ENCODE measurements at places on chromosomes 6 and 20.

- no peak for DNase-seq
Observed at GRCh38 chr20:12056839-12057238, 139.1 kb downstream of the BTBD3 start.

- no peak for DNase-seq
Observed at GRCh38 chr6:44100088-44100550, 27.1 kb downstream of the MRPL14 start.

- peak; percentile 46 for DNase-seq
Observed at GRCh38 chr6:83055366-83055964, 10.2 kb downstream of the UBE3D start.

- no peak for DNase-seq
Observed at GRCh38 chr6:167795321-167795811, 31.3 kb upstream of the AFDN start.

DNA sequence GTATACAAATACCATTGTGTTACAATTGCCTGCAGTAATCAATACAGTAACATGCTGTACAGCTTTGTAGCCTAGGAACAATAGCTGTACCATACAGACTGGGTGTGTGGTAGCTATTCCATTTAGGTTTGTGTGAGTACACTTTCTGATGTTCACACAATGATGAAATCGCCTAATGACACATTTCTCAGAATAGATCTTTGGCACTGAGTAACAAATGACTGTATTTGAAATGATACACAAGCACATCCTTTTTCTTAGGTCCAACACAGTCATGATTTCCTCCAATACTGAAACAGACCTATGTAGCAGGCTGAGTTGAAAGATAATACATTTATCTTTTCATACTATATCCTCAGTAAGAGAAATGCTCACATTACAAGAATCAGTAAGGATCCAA, 13.9 kb downstream of the KHDRBS2 start:
- DNase-seq = no peak

DNA sequence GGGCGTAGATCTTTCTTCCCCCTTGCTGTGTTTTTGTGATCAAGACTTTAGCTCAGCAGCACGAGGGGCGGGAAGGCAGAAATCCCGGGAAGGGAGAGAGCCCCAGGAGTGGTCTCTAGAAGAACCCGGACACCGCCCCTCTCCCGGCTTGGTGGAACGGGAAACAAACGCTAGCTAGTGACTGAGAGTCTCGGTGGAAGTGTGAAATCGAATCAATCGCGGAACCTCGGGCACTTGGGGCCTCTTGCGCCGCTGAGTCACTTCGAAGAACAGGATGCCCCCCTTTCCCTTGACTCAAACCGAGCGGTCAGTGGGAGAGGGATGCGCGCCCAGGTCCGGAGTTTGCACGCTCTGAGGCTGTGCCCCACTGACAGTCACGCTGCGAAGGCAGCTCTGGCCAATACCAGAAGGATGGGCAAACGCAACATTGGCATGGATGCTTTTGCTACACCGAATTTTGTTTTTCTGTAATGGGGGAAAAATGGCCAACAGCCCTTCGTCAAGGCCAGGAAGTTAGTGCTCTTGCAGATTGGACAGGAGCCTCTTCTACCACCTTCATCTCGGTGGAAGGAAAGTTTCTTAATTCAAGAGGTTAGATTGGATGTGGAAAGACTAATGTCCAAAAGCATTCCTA, 1.6 kb upstream of the OLIG3 start:
- DNase-seq = no peak

DNA sequence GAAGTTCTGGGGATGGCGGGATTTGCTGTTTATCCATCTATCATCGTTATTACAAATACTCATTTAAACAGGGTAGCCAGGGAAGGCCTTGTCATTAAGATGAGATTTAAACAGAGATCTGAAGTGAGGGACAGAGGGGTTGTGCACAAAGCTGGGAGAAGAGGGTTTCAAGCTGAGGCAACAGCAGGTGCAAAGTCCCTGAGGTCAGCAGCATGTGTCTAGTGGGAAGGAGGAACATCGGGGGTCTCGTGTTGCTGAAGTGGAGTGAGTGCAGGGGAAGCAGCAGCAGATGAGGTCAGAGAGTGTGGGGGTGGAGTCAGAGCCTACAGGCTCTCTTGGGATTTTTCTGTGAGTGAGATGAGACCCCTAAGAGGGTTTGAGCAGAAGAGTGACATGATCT, 52.0 kb downstream of the CDH22 start:
- no peak for DNase-seq

DNA sequence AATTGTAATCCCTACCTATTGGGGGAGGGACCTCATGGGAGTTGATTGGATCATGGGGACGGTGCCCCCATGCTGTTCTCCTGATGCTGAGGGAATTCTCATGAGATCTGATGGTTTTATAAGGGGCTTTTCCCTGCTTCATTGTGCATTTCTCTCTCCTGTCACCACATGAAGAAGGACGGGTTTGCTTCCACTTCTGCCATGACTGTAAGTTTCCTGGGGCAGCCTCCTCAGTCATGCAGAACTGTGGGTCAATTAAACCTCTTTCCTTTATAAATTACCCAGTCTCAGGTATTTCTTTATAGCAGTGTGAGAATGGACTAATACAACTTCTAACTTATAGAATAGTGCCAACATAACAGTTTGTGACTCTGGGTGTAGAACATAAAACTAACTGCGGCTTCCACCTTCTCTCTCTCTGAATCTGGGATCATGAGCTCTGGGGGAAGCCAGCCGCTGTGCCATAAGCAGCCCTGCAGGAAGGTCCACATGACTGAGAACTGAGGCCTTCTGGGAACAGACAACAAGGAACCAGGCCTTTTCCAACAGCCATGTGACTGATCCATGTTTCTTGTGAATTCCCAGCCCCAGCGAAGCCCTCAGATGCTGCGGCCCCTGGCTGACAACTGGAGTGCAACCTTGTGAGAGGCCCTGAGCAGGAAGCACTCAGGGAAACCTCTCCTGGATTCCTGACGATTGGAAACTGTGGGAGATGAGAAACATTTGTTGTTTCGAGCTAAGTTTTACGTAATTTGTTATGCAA, 3.4 kb upstream of the HLA-A start:
- DNase-seq = no peak

DNA sequence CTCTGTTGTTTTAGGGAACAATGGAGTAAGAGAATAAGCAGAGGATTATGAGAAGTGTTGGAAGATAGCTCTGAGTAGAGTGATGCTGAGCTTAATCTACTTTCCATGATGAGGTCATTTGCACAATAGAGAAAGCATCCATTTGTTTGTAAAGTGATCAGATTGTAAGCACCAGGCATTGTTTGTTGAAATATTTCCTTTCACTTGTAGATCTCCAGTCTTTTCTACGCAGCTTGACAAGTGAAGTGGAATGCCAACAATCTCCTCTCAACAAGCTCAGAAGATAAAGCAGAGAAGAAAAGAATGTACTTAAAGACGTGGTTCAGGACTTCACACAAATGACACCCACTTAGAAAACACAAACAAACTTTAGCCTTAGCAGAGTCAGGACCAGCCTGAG, 80.1 kb upstream of the MARCKS start:
- no peak for DNase-seq

- no peak for DNase-seq
Observed at GRCh38 chr6:128064540-128064895, 163.7 kb upstream of the THEMIS start.

DNA sequence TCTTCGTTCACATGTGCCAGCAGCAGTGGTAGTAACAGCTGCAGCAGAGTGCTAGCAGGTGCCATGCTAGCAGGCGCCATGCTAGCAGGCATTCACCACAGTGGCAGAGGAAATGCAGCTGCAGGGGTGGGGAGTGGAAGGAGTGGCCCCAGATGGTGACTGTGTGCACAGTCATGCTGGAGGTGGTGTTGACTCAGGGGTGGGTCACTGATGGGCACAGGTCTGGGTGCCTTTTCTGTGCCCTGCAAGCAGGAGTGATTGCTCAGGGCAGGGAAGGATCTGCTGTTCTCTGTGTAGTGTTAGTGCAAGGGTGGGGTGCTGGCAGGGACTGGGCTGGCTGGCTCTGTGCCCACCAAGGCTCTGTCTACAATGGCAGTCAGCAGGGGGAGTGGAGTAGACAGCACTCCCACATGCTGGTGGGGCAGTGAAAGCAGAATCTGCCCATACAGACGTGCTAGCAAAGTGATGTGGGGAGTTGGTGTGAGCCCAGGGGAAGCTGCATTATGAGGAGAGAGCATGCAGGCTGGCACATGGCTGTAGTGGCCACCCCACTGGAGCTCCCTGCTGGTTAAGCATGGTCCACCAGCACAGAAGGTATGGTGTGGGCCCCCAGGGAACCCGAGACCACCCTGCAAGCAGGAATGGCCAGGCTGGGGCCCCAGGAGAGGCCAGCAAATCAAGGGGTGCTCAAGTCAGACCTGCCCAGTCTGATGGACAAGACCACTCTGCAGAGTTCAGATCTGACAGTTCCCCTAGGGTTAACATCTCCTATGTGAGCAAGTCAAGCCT, 11.4 kb upstream of the TSPYL4 start:
- no peak for DNase-seq

GRCh38 chr6:138196122-138196738, 22.1 kb downstream of the PBOV1 start:
- DNase-seq = no peak

GRCh38 chr6:2713473-2714110, 37.1 kb downstream of the MYLK4 start:
- no peak for DNase-seq

- no peak for DNase-seq
Observed at GRCh38 chr20:40640667-40641066, 48.4 kb downstream of the MAFB start.

DNA sequence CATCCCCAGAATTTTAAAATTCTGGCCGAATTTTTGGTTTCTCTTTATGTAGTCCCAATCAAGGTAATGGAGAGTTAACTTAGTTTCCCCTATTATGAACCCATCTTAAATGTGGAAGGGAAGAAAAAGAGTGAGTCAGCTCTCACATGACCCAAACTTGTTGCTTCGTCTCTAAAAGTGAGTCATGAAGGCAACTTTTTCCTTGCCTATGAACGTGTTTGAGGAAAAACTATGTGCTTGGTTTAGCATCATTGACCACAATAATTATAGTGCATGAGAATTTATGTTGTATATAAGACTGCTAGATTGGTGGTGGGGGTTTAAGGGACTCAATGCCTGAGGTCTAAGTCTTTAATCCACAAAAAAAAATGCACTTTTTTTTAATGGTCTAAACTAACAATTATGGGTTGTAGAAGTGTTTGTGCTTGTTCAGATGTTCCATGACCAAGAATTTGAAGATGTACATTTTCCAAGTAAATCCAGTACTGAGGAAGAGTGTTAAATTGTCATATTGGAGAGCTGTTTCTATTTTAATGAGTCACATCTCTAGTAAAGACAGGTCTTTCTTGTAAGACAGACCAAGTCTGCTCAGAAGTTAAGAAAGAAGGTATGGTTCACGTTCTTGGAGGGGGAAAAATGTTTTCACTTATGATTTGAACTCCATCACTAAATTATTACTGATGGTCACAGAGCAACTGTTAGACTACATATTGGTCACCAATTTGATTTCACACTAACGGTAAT, 409.9 kb upstream of the MARCKS start:
- DNase-seq = no peak

- DNase-seq = no peak
Observed at GRCh38 chr6:89050697-89051096, 29.9 kb upstream of the PNRC1 start.

GRCh38 chr20:8837396-8837795, 231.5 kb upstream of the PLCB4 start:
- DNase-seq = no peak

- peak; percentile 47 for DNase-seq
Observed at GRCh38 chr6:32190054-32190851, at the start of gene PBX2. TSS of gene PBX2 (minus strand) at chr6:32190202. CDS start at chr6:32189915, 287 bp downstream.

DNA sequence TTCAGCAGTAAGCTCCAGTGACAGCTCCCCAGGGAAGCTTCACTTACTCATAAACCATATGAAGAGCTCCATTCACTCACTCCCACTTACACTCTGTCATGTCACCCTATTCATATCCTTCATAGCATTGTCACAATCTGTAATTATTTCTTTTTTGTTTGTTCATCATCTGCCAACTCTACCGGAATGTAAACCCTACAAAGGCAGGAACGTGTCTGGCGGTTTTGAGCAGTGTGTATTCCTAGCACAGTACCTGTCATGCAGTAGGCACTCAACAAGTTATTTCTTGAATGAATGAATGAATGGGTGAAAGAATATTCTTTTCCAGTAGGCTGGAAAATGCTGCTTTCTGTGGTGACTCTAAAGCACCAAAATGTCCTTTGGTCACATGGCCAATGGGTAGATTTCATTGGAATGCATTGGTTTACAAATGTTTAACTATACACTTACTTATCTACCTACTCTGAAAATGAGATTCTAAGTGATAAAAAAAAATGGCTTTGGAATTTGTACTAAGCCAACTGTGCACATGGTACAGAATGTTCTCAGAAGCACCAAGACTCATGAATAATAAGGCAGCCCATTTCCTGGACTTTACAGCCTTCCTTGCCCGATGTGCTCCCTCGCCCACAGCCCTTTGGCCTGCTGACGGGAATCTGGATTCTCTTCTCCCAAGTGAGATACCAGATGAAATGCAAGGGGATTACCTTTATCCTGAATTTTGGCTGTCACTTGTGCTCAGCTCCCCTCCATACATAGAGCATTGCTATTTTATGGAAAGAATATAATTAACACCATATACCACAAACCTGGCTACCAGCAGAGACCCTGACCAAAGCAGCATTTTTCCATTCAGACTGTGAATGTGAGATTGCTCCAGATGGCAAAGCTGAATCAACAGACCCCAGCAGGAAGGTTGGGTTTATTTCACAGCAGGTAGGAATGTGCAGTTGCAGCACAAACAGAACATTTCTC, 273.3 kb downstream of the ALDH8A1 start:
- DNase-seq = no peak

GRCh38 chr20:44637522-44638372, 13.8 kb downstream of the ADA start:
- no peak for DNase-seq

GRCh38 chr6:44668391-44668930, 281.0 kb downstream of the CDC5L start:
- DNase-seq = no peak

DNA sequence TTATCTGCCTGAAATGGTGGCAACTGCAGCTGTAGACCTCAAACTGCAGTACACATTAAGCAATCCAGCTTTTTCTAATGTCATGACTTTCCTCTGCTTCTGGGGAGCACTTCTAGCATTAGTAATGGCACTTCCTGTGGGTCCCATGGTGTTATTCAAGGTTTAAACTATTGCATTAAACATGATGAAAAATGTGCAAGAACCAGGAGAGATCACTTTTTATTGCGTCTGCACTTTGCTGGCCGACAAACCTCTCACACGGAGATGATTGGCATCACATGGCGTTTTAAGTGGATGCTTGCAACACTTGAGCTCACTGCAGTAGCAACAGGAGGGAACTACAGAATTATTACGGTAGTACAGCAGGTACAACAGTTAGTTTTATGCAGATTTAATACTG, 148.4 kb downstream of the HIVEP2 start:
- DNase-seq = no peak

GRCh38 chr20:16474363-16474762, 98.9 kb downstream of the KIF16B start:
- no peak for DNase-seq

GRCh38 chr6:28496099-28496779, 19.4 kb downstream of the GPX6 start:
- no peak for DNase-seq

Data from effector memory CD8-positive, alpha-beta T cell (primary cell).